ENCODE measurements at places on chromosomes 1 and 21.
A peak's percentile ranks its signal among the peaks of the same experiment; 100 is the strongest.

DNA sequence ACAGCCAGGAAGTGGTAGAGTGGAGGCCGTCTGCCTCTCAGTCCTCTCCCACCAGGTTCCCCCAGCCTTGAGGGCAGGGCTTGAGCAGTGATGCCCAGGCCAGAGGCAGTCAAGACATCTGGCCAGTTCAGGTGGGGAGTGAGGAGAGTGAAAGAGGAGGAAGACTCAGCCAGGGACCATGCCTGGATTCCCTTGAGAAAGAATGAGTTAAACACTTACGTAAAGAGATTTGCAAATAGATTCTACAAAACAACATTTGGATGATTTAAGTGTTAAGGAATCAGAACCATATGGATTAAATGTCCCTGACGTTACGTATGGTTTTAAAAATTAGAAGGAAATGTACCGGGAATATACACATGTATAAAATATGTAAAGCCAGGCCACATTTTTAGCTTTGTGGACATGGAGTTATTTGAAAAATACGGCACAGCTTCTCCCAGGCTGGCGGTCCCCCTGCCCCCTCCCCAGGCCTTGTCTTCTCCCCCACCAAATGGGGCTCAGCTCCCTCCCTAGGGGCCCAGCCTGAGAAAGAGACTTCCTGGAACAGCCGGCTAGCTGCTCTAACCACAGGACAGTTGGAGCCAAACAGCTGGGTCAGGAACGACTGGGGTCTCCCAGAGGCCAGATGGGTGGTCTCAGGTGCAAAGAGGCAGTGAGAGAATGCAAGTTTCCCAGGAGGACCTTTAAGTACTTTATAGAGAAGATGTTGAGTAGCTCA lies 188.3 kb upstream of the EDN2 start:
- no peak for DNase-seq

- DNase-seq = no peak
Measured at GRCh38 chr1:242081446-242081845, 82.5 kb upstream of the MAP1LC3C start.

DNA sequence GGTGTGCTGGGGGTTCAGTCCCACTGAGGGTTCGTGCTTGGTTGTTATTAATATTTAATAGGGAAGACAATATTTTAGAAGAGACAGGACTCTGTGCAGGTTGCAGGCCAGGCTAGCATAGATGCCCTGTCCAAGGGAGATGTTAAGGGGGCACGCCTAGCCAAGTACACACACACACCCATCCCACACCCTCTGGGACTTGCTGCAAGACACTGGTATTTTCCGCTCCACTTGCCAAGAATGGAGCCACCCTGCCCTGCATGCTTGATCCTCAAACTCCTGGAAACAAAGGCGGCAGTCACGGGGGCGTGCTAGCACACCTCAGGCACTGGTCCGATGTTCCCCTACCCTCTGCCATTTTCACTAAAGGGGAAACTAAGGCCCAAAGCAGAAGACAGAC lies 99.1 kb downstream of the MRPL37 start:
- DNase-seq = no peak

GRCh38 chr1:100883963-100884362 lies 10.7 kb downstream of the EXTL2 start:
- no peak for DNase-seq

- peak; percentile 68 for DNase-seq
Measured at GRCh38 chr1:64042331-64043100, 160.9 kb upstream of the UBE2U start.

GRCh38 chr1:181251001-181251712 lies 162.7 kb downstream of the IER5 start:
- peak; percentile 12 for DNase-seq

DNA sequence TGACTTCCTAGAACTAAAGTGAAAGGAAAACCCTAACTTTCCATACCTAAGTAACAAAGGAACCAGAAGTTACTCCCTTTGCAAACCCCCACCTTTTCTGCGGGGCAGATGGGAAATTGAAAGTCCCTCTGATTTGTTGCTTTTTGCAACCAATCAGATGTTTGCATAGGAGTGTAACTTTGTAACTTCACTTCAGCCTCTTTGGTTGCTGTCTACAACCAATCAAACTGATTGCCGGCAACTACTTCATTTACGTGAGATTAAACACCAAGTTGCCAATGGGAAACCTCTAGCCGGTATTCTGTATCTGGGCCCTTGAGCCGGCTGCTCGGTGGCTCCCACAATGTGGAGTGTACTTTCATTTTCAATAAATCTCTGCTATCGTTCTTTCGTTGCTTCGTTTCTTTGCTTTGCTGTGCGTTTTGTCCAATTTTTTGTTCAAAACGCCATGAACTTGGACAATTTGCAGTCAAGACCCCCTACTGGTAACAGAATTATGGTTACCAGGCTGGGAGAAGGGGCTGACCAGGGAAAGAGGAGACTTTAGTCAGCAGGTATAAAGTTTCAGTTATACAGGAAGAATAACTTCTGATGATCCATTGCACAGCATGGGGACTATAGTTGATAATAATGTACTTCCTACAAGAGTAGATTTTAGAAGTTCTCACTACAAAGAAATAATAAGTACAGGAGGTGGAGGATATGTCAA lies 69.2 kb upstream of the RGS2 start:
- DNase-seq = no peak

DNA sequence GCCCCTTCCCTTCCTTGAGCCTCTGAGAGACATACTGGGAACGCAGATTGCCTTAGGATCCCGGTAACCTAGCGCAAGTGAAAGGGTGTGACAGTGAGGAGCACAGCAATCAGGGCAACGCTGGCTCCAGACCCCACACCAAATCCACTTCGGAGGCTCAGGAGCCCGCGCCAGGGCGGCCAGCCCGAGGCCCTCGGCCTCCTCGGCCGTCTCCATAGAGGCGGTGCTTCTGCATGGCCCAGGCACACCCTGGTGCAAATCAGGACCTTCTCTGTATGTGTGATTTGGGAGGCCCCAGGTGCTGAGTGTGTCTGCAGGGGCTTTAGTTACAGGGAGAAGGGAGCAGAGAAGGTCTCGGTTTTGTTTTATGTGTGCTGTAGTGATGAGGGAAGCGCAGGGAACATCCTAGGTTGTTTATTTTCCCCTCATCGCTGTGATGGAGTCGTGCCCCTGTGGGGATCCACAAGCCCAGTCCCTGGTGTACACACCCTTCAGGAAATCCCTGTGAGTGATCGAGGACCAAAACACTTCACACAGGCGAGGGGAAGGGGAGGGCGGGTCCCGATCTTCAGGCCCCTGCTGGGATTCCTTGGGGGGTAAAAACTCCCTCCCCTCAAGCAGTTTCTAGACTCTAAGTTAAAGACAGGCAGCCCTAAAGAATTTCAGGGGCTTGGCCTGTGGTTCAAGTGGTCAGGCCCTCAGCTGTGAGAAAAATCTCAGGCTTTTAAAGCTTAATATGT lies 9.4 kb downstream of the KIAA1614 start:
- no peak for DNase-seq

DNA sequence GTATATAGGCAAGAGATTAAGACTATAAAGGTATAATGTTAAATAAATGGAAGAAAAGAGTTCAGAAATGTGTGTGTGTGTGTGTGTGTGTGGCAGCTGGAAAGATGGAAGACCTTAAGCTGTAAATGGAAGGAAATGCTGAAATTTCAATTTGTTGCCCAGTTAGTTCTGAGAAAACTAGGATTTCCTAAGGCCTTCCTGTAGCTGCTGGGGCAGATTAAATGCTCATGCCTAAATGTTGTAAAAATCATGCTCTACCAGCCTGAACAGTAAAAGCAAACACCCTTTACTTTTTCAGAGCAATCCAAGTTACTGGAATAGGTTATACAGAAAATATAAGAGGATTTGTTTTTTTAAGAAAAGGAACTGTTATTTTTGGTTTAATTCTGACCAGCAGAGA lies 8.3 kb downstream of the ADCY10 start:
- DNase-seq = no peak

GRCh38 chr1:202858789-202859414 lies 30.0 kb downstream of the RABIF start:
- no peak for DNase-seq

GRCh38 chr1:220045356-220046051 lies 801 bp downstream of the EPRS1 start:
- DNase-seq = no peak

GRCh38 chr1:15427280-15427666 lies 11.0 kb upstream of the CTRC start:
- DNase-seq = no peak

DNA sequence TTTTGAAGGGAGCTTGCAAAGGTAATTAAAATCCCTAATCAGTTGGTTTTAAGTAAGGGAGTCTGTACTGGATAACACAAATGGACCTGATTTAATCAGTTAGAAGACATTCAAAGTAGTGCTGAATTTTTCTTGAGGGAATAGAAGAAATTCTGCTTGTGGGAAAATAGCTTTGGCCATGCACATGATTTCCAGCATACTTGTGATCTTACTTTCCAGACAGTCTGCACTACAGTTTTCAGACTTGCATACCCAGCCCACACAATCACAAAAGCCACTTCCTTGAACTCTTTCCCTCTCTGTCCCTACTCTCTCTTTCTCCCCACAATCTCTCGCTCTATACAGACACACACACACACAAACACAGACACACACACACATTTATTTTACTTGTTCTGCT lies 852.1 kb downstream of the PLA2G4A start:
- no peak for DNase-seq

DNA sequence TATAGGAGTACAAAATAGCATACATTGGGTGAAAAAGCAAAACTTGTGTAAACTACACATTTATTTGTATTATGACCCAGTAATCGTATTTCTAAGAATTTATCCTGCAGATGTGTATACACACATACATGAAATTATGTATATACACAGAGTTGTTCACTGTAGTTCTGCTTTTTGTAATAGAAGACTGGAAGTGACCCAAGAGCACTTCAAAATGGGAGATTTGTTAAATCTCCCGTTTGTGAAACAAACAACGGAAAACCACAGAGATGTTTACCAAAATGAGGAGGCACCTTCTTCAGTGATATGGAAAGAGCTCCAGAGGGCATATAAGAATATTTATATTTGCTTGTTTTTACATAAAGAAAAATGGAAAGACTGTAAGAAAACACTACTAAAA lies 18.0 kb upstream of the MNDA start:
- no peak for DNase-seq

GRCh38 chr1:199129247-199129646 lies 490.4 kb downstream of the PTPRC start:
- no peak for DNase-seq

- DNase-seq = no peak
Measured at GRCh38 chr1:223651291-223651991, 14.1 kb downstream of the CAPN8 start.

- DNase-seq = no peak
Measured at GRCh38 chr1:31981456-31981839, 32.2 kb upstream of the KHDRBS1 start.

DNA sequence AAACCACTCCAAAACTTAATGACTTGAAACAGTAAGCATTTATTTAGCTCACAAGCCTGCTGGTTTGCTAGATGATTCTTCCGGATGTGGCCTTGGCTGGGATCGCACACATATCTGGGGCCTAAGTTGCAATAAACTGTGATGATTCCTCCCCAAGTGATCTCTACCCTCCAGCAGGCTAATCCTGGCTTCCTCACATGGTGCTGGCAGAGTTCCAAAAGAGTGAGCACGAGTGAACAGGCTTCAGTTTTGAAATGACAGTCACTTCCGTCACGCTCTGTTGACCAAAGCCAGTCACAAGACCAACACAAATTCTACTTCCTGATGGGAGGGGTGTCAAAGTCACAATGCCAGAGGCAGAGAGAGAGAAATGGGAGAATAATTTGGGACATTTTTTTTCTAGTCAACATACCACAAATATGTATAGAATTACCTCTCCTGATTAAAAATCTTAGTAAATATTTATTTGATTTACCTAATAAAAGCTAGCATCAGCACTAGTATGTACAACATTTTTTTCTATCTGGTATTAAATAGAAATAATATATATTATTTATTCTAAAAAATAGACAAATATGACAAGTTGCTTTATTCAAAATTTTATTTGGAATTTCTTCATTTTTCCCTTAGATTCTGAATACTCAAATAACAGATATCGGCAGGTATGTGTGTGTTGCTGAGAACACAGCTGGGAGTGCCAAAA lies 292.7 kb downstream of the TPR start:
- peak; percentile 65 for DNase-seq

GRCh38 chr21:26973226-26973625 lies 6.3 kb upstream of the ADAMTS5 start:
- no peak for DNase-seq

DNA sequence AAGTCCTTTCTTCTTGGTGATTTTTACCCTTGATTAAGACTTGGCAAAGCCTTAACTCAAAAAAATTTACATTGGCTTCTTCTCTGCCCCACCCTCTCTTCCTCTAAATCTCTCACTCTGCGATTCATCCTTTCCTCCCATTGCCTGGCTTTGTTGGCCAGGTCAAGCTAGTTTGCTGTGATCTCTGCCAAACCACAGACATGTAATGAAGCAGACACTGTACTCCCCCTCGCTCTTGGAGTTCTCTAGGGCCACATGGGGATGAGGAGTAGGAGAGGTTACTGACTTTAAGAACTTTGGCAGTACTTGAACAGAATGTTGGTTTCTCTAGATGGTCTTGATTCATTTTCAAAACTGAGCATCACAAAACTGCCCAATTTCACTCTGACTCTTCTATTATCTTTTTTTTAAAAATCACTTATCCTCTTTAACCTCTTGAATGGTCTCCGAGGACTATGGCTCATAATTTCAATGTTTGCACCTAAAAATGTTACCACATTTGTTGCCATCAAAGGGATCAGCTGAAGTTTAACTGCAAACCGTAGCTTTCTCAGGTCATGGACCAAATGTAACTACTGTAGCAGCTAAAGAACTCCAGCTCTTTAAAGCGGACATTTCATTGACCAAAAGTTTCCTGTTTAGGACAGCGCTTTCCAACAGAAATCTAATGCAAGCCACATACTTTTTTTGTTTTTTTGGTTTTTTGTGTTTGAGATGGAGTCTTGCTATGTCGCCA lies 62.7 kb upstream of the IPO9 start:
- peak; percentile 95 for DNase-seq

GRCh38 chr1:203478231-203478630 lies 2.6 kb downstream of the PRELP start:
- no peak for DNase-seq

- DNase-seq = no peak
Measured at GRCh38 chr1:97212671-97213070, 491.1 kb downstream of the PTBP2 start.
